ENCODE measurements at places on chromosomes 2 and 18. TPM values are rescaled to one million over a fixed set of nuclear protein-coding genes. Genes with fewer than 3 reads are reported as not detected.
A peak's percentile ranks its signal among the peaks of the same experiment; 100 is the strongest.

DNA sequence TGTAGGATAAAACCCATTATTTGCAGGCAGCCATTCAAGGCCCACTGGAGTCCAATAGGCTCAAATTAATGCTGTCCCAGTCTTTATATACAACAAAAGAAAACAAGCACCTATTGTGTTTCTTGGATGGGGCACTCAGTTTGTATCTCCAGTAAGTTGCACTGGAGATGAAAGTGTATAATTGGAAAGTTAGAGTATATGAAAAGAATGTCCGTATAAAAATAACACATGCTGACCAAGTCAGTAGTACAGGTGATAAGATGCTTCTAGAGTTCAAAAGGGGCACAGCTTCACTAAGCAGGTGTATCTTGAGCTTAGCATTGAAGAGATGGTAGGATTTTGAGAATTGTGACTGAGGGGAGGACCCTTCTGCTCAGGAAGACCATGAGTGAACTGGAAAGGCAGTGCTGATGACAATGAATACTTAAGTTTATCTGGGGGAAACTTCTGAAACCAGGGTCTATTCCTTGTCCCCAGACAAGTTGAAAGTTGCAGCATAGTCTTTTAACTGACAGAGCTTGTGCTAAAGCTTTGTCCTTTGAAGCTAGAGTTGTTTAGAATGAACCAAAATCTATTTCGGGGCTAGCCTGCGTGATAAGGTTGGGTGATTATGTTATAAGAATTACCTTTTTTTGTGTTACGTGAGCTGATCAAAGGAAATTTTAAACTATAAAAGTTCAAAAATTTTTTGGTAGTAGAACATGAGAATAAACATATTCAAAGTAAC is 15.2 kb downstream of the LCLAT1 start:
- DNase-seq, result no peak

- DNase-seq, result no peak
Measured at GRCh38 chr18:44799907-44800421, 119.3 kb downstream of the SETBP1 start.

ATP6V1C2 gene
- 0.32 TPM for total RNA-seq

GRCh38 chr18:8416212-8417019 is 192.8 kb upstream of the RAB12 start:
- DNase-seq, result no peak

DNA sequence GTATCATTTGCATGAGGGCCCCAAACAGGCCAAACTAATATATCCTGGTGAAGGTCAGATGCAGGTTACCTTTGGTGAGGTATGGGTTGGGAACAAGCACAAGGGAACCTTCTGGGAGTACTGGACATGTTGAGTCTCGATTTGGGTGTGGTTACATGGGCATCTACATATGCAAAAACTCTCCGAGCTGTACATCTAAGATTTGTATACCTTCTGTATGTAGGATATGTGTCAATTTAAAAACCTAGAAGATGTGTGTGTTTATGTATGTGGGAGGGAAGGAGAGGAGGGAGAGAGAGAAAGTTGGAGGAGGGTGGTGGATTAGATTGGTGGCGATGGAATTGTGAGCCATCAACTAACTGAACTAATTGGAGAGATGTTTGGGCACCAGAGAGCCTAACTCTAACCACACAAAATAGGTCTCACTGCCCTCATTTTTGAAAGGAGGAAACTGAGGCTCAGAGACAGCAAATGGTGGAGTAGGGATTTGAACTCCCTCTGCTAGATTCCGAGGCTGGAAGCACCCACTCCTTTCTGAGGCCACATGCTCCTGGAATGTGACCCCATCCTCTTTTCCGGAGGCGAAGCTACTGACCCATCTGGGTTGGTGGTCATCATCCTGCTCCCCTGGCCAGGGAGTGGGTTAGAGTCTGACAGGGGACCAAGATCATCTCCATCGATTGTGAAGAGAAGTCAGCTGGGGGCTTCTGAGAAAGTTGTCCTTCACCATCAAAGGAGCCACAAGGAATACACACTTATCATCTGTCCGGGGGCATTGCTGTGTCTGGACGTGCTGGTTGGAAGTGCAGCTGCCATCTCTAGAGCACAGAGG is 107.3 kb upstream of the MYCN start:
- DNase-seq, result no peak

ZDBF2 gene
- 14.0 TPM for total RNA-seq

DNA sequence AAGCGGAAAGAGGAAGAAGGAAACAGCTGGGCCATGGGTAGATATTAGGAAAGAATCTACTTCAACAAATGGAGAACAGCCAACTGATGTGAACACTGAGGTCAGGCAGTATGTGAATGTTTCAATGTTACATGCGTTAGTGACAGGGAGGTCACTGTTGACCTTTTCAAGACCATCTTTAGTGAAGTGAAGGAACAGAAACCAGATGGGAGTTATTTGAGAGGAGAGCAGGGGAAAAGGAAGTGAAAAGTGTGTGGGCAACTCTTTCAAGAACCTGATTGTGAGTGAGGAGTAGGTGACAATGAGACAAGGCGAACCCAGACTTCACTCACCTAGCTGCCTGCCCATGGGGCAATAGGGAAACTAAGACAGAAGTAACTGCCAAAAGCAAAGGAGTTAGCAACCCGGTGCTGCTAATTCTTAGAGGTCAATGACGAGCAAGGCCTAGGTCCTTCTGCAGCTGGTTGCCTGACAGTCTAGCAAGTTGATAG is 67.0 kb downstream of the SP3 start:
- DNase-seq, result no peak

DNA sequence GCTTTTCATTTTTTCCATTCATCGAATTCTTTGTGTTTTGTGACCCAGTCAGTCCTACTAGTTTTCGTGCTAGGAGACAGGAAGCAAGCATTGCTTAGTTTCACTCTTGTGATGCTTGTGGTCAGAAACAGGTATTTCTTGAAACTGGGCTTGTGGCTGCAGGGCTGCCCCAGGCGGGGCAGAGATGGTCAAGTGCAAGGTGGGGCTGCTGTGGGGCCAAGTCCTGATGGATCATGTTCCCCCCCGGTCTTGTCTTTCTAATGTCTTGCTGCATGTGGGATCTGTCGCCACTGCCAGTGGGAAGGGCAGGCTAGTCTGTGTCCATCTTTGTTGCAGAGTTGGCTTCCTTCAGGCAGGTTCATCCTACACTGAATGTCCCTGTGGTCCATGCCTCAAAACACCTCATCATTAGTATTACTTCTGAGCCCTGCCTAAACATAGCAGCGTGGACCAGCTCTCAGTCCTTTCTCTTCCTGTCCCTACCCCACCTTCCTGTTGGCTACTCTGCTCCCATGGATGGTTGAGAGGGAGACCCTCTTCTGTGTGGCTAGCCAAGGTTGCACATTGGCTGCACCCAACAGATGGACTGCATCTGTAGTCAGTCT is 38.7 kb downstream of the INPP4A start:
- DNase-seq, result no peak

- no peak for DNase-seq
Measured at GRCh38 chr2:8541223-8541622, 140.6 kb upstream of the ID2 start.

DNA sequence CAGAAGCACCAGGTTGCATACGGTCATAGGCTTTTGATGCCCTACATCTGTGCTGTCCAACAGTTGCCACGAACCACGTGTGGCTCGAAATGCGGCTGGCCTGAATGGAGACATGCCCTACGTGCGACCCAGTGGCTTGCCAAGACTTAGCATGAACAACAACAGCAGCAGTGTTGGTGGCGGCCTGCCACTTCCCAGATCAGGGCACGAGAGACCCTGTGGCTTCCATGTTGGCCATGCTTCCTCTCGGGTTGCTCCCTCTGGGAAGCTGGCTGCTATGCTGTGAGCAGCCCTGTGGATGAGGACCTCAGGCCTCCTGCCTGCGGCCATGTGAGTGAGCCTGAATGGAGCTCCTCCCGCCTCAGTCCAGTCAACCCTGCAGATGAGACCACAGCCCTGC is 212.3 kb downstream of the HDAC4 start:
- no peak for DNase-seq

DNA sequence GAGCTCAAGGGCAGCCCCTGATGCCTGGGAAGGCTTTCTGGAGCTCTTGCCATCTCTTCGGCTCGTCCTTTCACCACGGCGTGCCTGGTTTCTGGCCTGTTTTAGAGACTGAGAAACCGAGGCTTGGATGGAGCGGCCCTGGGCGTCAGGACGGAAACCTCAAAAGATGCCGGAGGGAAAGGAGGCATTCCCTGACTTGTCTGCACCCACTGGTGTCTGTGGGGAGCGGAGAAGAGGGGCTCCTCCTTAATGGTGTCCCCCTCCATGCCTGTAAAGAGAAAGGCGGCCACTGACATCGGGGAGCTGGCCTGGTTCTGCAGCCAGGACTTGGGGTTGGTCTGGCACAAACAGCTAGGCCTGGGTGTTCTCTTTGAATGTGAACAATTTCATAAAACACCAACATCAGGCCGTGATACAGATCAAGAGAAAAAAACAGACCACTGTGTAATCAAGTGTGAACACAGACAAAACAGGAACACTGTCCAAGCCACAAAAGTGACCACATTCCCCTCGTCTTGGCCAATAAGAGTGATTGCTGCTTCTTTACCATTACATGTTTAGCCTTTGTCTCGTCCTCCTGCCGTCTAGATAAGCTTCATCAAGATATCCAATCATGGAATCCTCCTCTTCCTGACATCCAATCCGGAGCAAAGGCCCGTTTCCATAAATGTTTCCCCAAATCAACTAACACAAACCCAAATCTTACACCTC is 633 bp upstream of the ILKAP start:
- no peak for DNase-seq

GRCh38 chr18:74524097-74524496 is 10.2 kb upstream of the CNDP1 start:
- DNase-seq, result no peak

GRCh38 chr2:155310589-155310988 is 612.1 kb downstream of the KCNJ3 start:
- DNase-seq, result peak; percentile 39

CD8B2 gene
- total RNA-seq, result not detected

RAPGEF4 gene
- total RNA-seq, result 2.0 TPM

GRCh38 chr2:237478979-237479378 is 8.1 kb upstream of the MLPH start:
- DNase-seq, result no peak

GRCh38 chr2:18701546-18701945 is 112.2 kb upstream of the NT5C1B start:
- no peak for DNase-seq

- DNase-seq, result peak; percentile 34
Measured at GRCh38 chr2:10654069-10654468, 35.7 kb downstream of the NOL10 start.

DNA sequence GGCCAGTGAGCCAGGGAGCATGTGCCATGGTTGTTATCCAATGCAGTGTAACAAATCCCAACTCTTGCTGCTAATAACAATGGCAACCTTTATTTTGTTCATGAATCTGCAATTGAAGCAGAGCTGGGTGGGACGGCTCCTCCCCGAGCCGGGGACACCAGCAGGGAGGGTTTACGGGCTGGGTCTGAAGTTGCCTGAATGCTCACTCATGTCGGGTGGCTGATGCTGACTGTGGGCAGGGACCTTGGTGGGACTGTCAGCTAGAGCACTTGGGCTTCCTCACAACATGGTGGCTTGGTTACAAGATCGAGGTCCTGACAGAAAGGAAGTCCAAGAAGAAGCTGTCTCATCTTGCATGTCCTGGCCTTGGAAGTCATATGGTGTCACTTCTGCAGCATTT is 264.5 kb downstream of the NDUFA10 start:
- DNase-seq, result no peak

DNA sequence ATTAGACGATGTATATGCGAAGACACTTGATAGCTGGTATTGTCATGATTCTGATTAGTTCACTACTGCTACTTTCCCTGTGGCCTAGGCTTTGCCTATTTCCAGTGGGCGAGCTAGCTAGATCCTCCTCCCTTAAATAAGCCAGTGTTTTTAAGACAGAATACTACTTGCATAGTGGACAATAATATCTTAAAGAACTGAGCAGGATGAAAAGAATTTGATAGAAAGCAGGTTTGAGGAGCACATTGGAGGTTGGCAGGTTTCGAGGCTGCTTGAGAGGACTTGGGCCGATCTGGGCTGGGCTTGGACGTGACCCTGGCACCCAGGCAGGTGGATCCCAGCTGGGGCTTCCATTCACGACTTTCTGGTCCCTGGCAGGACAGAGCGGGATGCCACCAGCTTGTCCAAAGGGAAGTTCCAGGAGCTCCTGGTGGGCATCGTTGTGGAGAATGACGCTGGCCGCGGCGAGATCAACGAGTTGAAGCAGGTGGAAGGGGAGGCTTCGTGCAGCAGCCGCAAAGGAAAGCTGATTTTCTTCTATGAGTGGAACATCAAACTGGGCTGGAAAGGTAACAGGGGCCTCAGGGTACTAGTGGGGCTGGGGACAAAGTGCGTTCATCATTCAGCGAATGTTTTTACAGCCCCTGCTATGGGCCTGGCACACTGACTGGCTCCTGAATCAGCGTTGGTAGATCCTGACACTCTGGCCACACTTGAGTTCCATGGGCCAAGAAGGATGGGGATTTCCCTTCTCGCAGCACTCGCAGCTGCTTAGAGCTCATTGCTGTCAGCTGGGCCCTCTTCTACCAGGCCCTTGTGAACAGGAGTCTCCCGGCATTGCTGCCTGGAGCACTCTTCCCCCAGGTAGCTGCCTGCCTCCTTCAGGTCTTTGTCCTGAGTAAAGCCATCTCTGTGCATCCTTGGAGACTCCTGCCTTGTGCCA is 16.9 kb downstream of the C2orf74 start:
- DNase-seq, result no peak

- DNase-seq, result no peak
Measured at GRCh38 chr2:132646540-132647108, 23.4 kb downstream of the LYPD1 start.

DNA sequence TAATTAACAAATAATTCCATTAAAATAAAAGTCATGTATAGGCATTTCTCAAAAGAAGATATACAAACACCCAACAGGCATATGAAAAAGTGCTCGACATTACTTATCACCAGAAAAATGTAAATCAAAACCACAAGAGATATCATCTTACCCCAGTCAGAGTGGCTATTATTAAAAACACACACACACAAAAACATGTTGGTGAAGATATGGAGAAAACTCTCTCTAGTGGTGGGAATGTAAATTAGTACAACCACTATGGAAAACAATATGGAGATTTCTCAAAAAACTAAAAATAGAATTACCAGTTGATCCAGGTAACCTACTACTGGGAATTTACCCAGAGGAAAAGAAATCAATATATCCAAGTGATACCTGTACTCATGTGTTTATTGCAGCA is 966.3 kb upstream of the POU3F3 start:
- no peak for DNase-seq

GRCh38 chr18:45050712-45051601 is 370.3 kb downstream of the SETBP1 start:
- DNase-seq, result peak; percentile 68

TMEFF2 gene
- total RNA-seq, result 0.43 TPM
